Transverse colon (tissue), 4 donors: ENCODE measurements at places on chromosomes 16 and 17. TPM values are rescaled to one million over a fixed set of nuclear protein-coding genes. Genes with fewer than 3 reads are reported as not detected.
A peak's percentile ranks its signal among the peaks of the same experiment; 100 is the strongest.

- no peak overlapping the region for H3K4me3 ChIP-seq
- H3K4me1 ChIP-seq: peaks cover 6% of the 10 kb centered on the region
- H3K27me3 ChIP-seq: no peaks in the 10 kb centered on the region
- peak; percentile 56 for DNase-seq
- peak overlapping the region; percentile 91 for H3K27ac ChIP-seq
Measured at GRCh38 chr17:2090804-2091534, 36.1 kb downstream of the HIC1 start.

GRCh38 chr17:64335486-64335885 lies 55.2 kb downstream of the PECAM1 start:
- H3K4me1 ChIP-seq: no peaks in the 10 kb centered on the region
- H3K27me3 ChIP-seq: no peaks in the 10 kb centered on the region
- H3K36me3 ChIP-seq: no peaks in the 10 kb centered on the region
- no peak for DNase-seq

GRCh38 chr16:78990309-78990701 lies 610.2 kb downstream of the MAF start:
- H3K27me3 ChIP-seq: no peaks in the 10 kb centered on the region
- no peaks in the 10 kb centered on the region for H3K36me3 ChIP-seq
- H3K4me1 ChIP-seq: peaks cover 4% of the 10 kb centered on the region
- no peak overlapping the region for H3K27ac ChIP-seq
- DNase-seq: no peak
- H3K4me3 ChIP-seq: no peak overlapping the region

DNA sequence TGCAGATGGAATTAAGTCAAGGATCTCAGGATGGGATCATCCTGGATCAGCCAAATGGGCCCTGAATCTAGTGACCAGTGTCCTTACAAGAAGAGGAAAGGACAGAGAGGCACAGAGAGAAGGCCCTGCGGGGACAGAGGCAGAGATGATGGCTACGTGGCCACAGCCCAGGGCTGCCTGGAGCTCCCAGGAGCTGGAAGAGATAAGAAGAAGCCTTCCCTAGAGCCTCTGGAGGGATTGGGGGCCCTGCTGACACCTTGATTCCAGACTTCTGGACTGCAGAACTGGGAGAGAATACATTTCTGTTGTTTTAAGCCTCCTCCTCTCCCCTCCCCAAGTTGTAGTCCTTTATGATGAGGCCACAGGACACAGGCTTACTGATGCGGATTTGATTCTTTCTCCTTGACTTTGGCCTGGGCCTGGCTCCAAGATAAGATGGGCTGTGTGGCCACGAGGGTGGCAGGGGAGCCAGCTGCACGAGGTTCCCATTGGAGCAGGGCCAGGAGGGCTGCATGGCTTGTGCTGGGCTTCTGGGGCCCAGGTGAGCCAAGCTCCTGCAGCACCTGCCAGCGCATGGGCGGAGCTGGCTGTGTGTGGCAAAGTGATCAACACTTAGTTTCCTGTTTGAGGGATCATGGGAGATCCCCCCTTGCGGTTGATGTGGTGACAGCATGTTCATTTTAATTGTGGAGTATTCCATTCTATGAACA lies 146.1 kb downstream of the IRF8 start:
- H3K36me3 ChIP-seq: no peaks in the 10 kb centered on the region
- no peak overlapping the region for H3K4me3 ChIP-seq
- no peak overlapping the region for H3K27ac ChIP-seq
- no peaks in the 10 kb centered on the region for H3K4me1 ChIP-seq
- peaks cover 5% of the 10 kb centered on the region for H3K27me3 ChIP-seq

GRCh38 chr17:31048780-31049179 lies 46.0 kb upstream of the NF1 start:
- H3K4me3 ChIP-seq: no peak overlapping the region
- H3K27me3 ChIP-seq: no peaks in the 10 kb centered on the region
- H3K27ac ChIP-seq: no peak overlapping the region
- no peaks in the 10 kb centered on the region for H3K4me1 ChIP-seq
- DNase-seq: no peak

GRCh38 chr17:81978524-81979298 lies 1.3 kb downstream of the ASPSCR1 start:
- H3K27ac ChIP-seq: no peak overlapping the region
- H3K4me1 ChIP-seq: peaks cover 12% of the 10 kb centered on the region
- H3K27me3 ChIP-seq: no peaks in the 10 kb centered on the region
- no peak overlapping the region for H3K4me3 ChIP-seq
- DNase-seq: no peak
- no peaks in the 10 kb centered on the region for H3K36me3 ChIP-seq

OSGIN1 gene
- 11.4 TPM for total RNA-seq

SLC6A2 gene
- 0.32 TPM for total RNA-seq

STX1B gene
- total RNA-seq: 1.3 TPM

DNA sequence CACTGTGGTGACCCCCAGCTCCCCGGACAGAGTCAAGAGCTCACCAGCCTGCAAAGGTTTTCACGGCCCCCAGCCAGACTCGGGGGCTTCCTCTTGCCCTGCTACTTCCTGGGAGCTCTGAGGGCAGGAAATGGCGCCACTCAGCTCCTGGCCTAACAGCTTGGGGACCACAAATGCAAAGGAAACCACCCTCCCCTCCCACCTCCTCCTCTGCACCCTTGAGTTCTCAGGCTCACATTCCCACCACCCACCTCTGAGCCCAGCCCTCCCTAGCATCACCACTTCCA lies 375 bp upstream of the SPN start:
- peak; percentile 35 for DNase-seq
- no peaks in the 10 kb centered on the region for H3K36me3 ChIP-seq
- H3K27me3 ChIP-seq: no peaks in the 10 kb centered on the region
- H3K4me1 ChIP-seq: peaks cover 10% of the 10 kb centered on the region
- peak overlapping the region; percentile 33 for H3K4me3 ChIP-seq

GRCh38 chr17:17760350-17760749 lies 76.4 kb downstream of the SREBF1 start:
- no peak overlapping the region for H3K27ac ChIP-seq
- H3K4me3 ChIP-seq: no peak overlapping the region
- H3K4me1 ChIP-seq: no peaks in the 10 kb centered on the region
- H3K36me3 ChIP-seq: no peaks in the 10 kb centered on the region
- no peaks in the 10 kb centered on the region for H3K27me3 ChIP-seq

- no peaks in the 10 kb centered on the region for H3K36me3 ChIP-seq
- peaks cover 18% of the 10 kb centered on the region for H3K4me1 ChIP-seq
- no peak for DNase-seq
- peak overlapping the region; percentile 74 for H3K4me3 ChIP-seq
- peak overlapping the region; percentile 90 for H3K27ac ChIP-seq
Measured at GRCh38 chr17:77089124-77089490, 51.7 kb upstream of the SEC14L1 start.

DNA sequence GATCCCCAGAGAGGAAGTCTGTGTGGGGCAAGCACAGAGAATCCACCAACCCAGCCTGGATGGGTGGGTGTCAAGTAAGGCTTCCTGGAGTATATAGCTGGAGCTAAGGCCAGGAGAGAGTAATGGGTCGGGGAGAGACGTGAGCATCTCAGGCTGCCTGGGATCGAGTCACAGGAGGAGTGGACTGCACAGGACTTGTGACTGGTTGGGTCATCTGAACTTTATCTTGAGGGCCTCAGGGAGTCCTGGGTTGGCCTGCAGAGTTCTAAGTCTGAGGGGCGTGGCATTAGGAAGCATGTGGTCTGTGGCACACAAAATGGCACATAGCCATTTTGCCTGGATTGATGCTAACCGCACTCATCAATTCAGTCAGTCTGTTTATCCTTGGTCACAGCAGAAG lies 1.5 kb downstream of the PLA2G15 start:
- H3K4me3 ChIP-seq: peak overlapping the region; percentile 70
- peaks cover 7% of the 10 kb centered on the region for H3K36me3 ChIP-seq
- H3K27me3 ChIP-seq: no peaks in the 10 kb centered on the region
- H3K27ac ChIP-seq: peak overlapping the region; percentile 43
- H3K4me1 ChIP-seq: peaks cover 16% of the 10 kb centered on the region

CX3CL1 gene
- total RNA-seq: 1.8 TPM

- no peaks in the 10 kb centered on the region for H3K36me3 ChIP-seq
- H3K4me1 ChIP-seq: no peaks in the 10 kb centered on the region
- H3K27ac ChIP-seq: no peak overlapping the region
- H3K27me3 ChIP-seq: no peaks in the 10 kb centered on the region
- no peak overlapping the region for H3K4me3 ChIP-seq
- DNase-seq: no peak
Measured at GRCh38 chr16:3599922-3600321, 11.5 kb downstream of the SLX4 start.

DNA sequence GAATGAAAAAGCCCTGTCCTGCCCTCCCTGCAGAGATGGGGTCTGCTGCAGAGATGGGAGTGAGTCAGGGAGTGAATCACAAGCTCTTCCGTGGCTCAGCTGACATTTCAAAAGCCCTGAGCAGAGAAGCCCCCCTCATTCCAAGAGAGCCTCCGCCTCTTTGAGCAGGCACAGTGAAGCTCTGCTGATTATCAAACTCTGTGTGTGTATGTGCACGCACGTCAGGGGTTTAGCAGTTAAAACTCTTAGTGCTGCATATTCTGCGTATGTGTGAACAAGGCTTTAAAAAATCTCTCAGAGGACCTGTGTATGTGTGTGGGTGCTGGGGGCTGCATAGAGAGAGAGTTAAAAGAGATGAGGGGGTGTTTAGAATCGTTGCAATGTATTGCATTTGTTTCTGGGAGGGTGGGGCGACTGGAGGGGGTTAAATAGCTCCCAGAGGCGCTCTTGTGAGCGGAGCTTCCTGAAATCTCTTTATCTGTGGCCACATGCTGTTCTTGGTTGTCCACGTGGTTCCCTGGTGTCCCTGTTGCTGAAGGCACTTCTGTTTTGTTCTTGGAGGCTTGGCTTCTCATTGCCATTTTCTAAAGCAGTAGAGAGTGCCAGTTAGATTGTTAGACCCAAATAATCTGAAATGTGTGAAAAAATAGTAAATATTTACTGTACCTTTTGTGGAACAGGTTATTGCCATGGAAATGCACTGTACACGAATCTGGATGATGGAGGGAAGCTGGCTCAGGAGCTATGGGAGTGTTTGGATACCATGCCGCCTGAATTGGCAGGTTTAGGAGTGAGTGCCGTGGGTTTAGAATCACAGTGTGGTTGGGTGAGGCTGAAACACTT lies 116.6 kb downstream of the PRKCB start:
- no peak for DNase-seq
- no peaks in the 10 kb centered on the region for H3K36me3 ChIP-seq

FBXW10 gene
- not detected for total RNA-seq

SCIMP gene
- total RNA-seq: 0.82 TPM

GRCh38 chr16:4180511-4180910 lies 61.4 kb downstream of the SRL start:
- H3K27me3 ChIP-seq: no peaks in the 10 kb centered on the region
- no peak overlapping the region for H3K27ac ChIP-seq
- no peak for DNase-seq
- no peaks in the 10 kb centered on the region for H3K36me3 ChIP-seq
- peaks cover 6% of the 10 kb centered on the region for H3K4me1 ChIP-seq

DNA sequence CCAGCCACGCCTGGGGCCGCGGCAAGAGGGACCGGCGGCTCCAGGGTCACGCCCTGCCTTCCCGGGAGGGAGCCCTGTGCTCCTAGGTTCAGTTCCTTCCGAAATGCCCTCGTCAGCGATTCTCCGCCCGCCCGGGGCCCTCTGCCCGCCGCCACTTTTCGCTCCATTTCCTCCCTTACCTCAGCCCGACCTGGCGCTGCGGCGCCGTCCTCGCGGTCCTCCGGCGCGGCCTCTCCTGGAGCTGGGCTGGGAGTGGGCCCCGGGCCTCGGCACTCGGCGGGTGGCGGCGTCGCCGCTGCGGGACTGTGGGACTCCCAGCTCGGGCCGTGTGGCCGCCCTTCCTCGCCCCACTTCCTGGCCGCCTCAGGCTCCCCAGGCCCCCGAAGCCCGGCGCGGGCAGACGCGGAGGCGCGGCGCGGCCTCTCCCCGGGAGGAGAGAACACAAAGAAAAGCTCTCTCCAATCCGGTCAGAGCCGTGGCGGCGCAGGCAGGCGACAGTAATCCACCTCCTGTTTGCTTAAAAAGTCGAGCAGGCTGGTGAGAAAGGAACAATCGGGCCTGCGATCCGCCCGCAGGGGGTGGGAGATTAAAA lies 1.6 kb downstream of the BAHCC1 start:
- H3K4me1 ChIP-seq: peaks cover 18% of the 10 kb centered on the region
- H3K36me3 ChIP-seq: no peaks in the 10 kb centered on the region
- H3K27me3 ChIP-seq: peaks cover 13% of the 10 kb centered on the region
- peak overlapping the region; percentile 85 for H3K4me3 ChIP-seq

TERF2IP gene
- total RNA-seq: 34.8 TPM

CDC6 gene
- total RNA-seq: 1.6 TPM

DNA sequence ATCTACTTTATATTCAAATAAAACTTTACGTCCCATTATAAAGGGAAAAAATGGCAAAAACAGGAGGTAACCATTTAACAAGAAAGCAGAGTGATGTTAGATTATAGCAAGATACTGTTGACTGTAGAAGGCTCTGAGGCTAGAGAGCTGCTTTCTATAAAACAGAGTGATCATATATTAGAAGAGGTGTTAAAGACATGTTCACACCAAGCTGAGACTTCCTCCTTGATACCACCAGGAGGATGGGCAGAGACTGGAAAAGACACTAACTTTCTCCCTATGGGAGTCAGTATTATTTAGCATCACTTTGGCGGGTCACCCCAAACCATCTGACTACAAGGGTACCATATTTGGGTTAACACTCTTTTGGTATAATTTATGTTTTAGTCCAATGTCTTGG lies 687 bp upstream of the CIITA start:
- DNase-seq: no peak
- peaks cover 17% of the 10 kb centered on the region for H3K27me3 ChIP-seq
- H3K36me3 ChIP-seq: no peaks in the 10 kb centered on the region
- H3K4me1 ChIP-seq: peaks cover 32% of the 10 kb centered on the region
- no peak overlapping the region for H3K27ac ChIP-seq

CIBAR2 gene
- total RNA-seq: not detected

GRCh38 chr17:33416131-33416530 lies 123.0 kb upstream of the ASIC2 start:
- no peaks in the 10 kb centered on the region for H3K36me3 ChIP-seq
- H3K27me3 ChIP-seq: peaks cover 3% of the 10 kb centered on the region
- H3K4me3 ChIP-seq: no peak overlapping the region
- H3K4me1 ChIP-seq: no peaks in the 10 kb centered on the region
- H3K27ac ChIP-seq: no peak overlapping the region
- no peak for DNase-seq

KRT33B gene
- not detected for total RNA-seq

TMEM238L gene
- 66.5 TPM for total RNA-seq

GRCh38 chr17:79077587-79077986 lies 3.0 kb downstream of the ENGASE start:
- H3K27ac ChIP-seq: peak overlapping the region; percentile 31
- no peak for DNase-seq
- peaks cover 34% of the 10 kb centered on the region for H3K4me1 ChIP-seq
- peaks cover 7% of the 10 kb centered on the region for H3K36me3 ChIP-seq

DNA sequence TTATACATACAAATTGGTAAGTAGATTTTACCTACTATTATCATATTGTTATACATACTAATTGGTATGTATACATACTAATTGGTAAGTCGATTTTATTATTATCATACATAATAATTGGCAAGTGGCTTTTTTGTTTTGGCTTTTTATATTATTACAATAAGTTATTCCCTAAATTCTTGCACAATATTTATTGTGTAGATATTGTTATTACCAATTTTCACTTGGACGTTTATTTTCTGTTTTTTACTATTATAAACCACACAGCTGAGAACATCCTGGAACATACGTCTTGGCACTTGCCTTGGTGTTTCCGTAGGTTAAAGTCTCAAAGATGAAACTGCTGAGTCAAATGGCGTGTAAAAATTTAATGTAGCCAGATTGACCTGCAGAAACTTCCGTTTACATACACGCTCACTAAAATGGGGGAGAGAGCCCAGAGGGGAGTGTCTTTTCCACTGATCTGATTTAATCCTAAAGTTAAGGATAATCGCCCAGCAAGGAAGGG lies 18.9 kb downstream of the GNGT2 start:
- peak overlapping the region; percentile 98 for H3K27ac ChIP-seq
- peaks cover 8% of the 10 kb centered on the region for H3K4me1 ChIP-seq
- H3K36me3 ChIP-seq: no peaks in the 10 kb centered on the region
- no peak for DNase-seq
- no peaks in the 10 kb centered on the region for H3K27me3 ChIP-seq

ZNRF1 gene
- total RNA-seq: 58.4 TPM

G6PC1 gene
- 0.68 TPM for total RNA-seq
